ENCODE measurements at places on chromosomes 12 and 14.

- no peak for DNase-seq
Observed at GRCh38 chr12:25615119-25615518, 62.0 kb upstream of the LMNTD1 start.

- DNase-seq = no peak
Observed at GRCh38 chr12:93090731-93091172, 161.7 kb upstream of the EEA1 start.

- DNase-seq = no peak
Observed at GRCh38 chr12:123113026-123113425, 37.9 kb downstream of the PITPNM2 start.

DNA sequence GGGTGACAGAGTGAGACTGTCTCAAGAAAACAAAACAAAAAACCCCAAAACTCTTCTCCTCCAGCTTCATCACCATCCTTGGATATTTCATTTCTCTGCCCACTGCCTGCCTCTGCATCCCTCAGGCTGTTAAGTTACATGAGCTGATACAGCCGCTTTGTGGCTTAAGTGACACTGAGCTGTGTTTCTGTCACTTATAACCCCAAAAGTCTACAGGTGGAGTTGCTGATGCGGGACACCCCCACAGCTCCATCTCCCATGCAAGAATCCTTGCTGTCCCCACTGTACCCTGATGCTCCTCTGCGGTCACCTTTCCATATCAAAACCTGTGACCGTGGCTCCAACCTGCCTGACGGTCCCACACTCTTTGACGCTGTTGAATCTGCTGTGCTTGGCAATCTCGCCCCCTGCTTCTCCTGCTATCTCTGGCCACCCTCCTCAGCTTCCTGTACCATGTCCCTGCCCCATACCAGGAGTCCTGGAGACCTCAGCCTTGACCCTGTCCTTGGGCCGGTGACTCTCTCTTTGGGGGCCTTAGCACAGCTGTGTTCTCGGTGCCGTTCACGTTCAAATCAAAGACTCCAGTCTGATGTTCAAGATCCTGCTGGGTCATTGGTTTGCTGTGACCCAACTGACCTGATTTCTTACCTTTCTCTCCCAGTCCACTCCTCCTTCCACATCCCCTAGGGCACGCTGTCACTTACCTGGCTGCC, 20.3 kb downstream of the HVCN1 start:
- no peak for DNase-seq

- DNase-seq = no peak
Observed at GRCh38 chr14:95759941-95760340, 46.0 kb upstream of the TCL1A start.

- no peak for DNase-seq
Observed at GRCh38 chr12:6697584-6698351, 2.8 kb downstream of the PIANP start.

- no peak for DNase-seq
Observed at GRCh38 chr12:112362310-112362709, 19.9 kb downstream of the HECTD4 start.

- DNase-seq = no peak
Observed at GRCh38 chr12:55718015-55718414, 2.2 kb downstream of the BLOC1S1 start.

DNA sequence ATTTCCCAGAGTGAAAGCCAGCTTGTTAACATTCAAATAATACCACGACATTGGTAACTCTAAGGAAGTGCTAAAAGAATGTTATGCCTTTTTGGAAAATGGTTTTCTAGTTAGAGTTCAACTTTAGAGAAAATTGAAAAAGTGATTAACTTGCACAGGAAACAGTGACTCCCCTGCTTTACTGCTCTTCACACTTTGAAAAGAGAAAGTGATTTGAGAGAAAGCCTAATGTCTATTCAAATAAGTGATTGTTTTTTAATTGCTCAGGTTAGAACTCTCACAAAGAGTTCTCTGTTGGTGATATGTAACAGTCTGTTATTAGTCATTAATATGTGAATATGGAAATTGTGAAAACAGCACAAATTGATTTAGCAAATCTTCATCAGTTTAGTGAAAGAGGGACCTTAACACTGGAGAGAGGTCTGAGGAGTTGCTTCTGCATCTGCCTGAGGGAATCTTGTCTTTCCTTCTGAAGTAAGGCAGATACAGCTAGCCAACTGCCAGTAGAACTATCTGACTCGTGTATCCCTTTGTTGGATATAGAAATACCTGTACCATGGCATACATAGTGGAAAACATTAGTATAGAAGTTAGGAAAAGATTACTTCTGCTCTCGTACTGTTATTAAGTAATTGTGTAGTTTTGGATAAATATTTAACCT, 25.5 kb downstream of the ATF7IP start:
- peak; percentile 47 for DNase-seq

- no peak for DNase-seq
Observed at GRCh38 chr12:97335115-97335514, 127.5 kb upstream of the RMST start.

GRCh38 chr14:22325676-22326400, 263.2 kb downstream of the DAD1 start:
- DNase-seq = no peak

- DNase-seq = no peak
Observed at GRCh38 chr14:54834081-54834480, 68.5 kb downstream of the GCH1 start.

DNA sequence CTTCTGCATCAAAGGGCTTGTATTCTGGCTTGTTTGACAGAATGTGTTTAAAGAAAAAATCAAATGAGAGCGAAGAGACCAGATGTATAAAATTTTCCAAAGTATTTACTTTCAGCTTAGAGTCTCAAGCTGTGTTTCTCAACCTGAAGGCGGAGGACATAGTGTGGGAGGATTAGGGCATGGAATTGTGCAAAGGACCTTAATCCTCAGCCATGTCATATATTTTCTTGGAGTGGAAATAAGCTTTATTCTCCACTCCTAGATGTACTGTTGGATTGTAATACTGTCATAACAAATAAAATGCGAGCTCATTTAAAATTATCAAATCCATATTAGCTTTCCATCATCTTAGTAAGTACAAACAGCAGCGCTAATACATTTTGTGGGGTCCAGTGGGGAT, 154.0 kb downstream of the PAH start:
- no peak for DNase-seq

GRCh38 chr14:93263416-93263815, 56.4 kb downstream of the UBR7 start:
- no peak for DNase-seq

DNA sequence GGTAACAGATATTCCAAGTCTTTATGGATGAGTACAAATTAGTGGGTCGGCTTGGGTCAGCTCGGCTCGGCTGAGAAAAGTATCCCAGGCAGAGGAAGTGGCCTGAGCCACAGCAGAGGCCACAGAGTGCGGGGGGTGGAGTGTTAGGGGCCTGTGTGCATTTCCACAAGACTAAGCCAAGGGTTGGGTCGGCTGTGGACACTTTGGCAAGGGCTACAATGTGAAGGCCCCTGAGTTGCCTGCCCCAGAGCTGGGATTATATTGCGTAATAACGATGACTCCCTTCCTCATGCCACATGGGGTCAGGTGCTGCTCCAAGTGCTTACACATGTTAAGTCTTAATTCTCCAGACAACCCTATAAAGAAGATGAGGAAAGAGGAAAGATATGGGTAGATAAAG, 11.4 kb downstream of the EVL start:
- no peak for DNase-seq

GRCh38 chr12:130026608-130027176, 122.9 kb upstream of the TMEM132D start:
- peak; percentile 27 for DNase-seq

DNA sequence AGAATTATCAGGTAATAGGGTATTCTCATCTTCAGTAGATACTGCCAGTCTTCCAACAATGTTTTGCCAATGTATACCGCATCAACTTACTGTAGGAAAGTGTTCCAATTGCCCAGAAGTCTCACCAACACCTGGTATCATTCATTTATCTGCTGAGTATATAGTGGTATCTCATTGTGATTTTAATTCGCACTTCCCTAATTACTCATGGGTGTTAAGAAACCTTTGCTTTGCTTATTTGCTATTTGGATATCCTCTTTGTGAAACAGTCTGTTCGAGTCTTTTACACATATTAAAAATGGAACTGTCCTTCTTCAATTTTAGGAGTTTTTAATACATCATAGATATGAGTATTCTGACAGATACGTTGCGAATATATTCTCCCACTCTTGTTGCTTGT, 6.1 kb downstream of the TM7SF3 start:
- no peak for DNase-seq

DNA sequence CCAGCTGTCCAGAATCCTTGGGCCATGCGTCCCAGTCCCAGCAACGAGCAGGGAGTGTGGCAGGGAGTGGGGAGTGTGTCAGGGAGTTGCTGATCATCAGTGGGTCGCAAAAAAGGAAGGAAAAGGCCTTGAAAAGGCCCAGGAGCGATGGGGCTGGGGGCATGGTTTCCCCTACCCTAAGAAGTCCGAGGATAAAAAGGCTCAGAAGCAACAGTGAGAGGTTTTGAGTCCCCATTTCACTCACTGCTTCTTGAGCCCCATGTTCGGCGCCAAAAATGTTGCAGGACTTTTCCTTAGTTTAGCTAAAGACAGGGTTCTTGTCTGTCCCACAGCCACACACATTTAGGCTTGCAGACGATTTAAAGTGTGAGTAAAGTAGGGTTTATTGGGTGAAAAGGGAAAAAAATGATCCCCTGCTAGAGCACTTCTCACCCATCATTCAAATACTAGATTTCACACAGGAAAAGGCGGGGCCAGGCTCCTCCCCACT, 189.5 kb downstream of the KCNC2 start:
- no peak for DNase-seq

- no peak for DNase-seq
Observed at GRCh38 chr12:1369938-1370500, 224.4 kb downstream of the FBXL14 start.

GRCh38 chr14:22600027-22600426, 1.9 kb downstream of the ABHD4 start:
- DNase-seq = no peak

- no peak for DNase-seq
Observed at GRCh38 chr14:46487582-46488350, 163.8 kb downstream of the RPL10L start.

DNA sequence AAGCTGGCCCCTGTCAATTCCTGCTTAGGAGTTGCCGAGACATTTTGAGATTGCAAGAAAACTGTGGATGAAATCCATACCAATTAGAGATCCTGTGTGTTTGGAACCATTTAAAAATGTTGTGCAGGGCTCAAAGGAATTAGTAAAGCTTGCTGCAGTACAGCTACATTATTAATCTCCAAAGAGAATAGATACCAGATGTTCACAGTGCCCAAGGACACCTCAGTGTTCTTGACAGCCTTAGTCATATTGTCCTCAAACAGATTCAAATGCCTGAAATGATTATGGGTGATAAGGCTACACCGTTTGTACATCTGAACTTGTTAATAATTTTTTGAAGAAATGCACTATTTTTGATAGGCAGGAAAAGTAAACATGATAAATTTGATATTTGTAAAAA, 164.6 kb downstream of the MSRB3 start:
- no peak for DNase-seq

DNA sequence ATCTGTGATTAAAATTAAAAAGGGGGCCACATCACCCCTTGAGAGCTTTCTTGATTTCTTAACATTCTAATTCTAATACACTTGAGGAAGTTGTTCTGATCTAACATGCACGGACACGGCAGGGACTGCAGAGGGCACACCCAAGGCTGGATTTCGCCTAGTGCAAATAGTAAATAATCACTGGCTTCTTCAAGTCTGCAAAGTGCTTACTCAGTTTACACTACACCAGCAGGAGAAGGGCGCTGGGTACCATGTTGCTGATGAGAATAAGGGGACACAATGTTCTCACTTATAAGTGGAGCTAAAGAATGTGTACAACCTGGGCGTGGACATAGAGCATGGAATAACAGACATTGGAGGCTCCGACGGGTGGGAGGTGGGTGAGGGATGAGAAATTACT, 34.2 kb downstream of the TBX5 start:
- no peak for DNase-seq

- peak; percentile 34 for DNase-seq
Observed at GRCh38 chr12:54416687-54417603, 2.1 kb downstream of the ITGA5 start.

- no peak for DNase-seq
Observed at GRCh38 chr12:49327887-49328286, 4.8 kb downstream of the TROAP start.

DNA sequence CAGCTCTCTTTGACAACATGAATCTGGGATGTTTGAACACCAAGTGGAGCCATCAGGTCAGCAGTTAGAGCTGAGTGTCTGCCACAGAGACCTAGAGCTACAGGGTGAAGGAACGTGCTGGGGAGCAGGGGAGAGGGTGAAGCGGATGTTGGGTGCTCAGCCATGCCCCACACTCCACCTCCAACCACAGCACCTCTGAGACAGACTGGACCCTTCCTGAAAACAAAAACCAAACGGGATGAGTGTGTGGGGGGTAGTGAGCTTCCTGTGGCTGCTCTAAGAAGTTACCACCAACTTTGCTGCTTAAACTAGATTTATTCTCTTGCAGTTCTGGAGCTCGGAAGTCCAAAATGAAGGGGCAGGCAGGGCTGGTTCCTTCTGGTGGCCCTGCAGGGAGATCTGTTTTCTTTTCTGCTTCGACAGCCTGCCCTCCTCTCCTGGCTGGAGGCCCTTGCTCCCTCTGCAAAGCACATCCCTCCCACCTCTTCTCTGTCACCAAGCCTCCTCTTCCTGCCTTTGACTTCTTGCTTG, 5.6 kb upstream of the GOLGA3 start:
- peak; percentile 21 for DNase-seq

- no peak for DNase-seq
Observed at GRCh38 chr12:116726694-116727093, 11.2 kb downstream of the SPRING1 start.

GRCh38 chr12:66045506-66045905, 85.0 kb downstream of the LLPH start:
- no peak for DNase-seq

- DNase-seq = no peak
Observed at GRCh38 chr12:69099201-69099837, 140.1 kb upstream of the CPSF6 start.

GRCh38 chr14:31761325-31761724, 200.1 kb downstream of the NUBPL start:
- no peak for DNase-seq

GRCh38 chr12:20101046-20101445, 267.3 kb upstream of the PDE3A start:
- DNase-seq = no peak

- no peak for DNase-seq
Observed at GRCh38 chr12:43758247-43758727, 303 bp downstream of the PUS7L start.
